ENCODE measurements at places on chromosomes 2 and 18.

DNA sequence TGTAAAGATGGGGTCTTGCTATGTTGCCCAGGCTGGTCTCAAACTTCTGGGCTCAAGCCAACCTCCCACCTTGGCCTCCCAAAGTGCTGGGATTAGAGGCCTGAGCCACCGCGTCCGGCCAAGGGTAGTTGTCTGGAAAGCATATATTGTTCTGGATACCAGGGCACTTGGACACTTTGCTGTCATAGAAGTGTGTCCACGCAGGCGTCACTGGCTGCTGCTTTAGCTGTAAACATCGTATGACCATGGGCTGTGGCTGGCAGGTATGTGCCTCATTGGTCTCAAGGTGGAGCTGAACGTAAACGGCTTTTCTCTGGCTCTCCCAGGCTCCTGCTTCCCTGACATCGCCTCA lies 3.2 kb upstream of the GPR35 start:
- no peak for DNase-seq

GRCh38 chr2:100409975-100410647 lies 7.4 kb downstream of the CHST10 start:
- no peak for DNase-seq

GRCh38 chr18:22900558-22901238 lies 32.4 kb upstream of the RBBP8 start:
- peak; percentile 79 for DNase-seq

- no peak for DNase-seq
These were observed 231.9 kb downstream of the GALR1 start for GRCh38 chr18:77481541-77481940.

- DNase-seq, result peak; percentile 34
These were observed 8.3 kb downstream of the SLC4A5 start for GRCh38 chr2:74334931-74335333.

- no peak for DNase-seq
These were observed 9.7 kb downstream of the RHBDD1 start for GRCh38 chr2:226845386-226846116.

- peak; percentile 53 for DNase-seq
These were observed 149.6 kb downstream of the IRS1 start for GRCh38 chr2:226649871-226650660.

DNA sequence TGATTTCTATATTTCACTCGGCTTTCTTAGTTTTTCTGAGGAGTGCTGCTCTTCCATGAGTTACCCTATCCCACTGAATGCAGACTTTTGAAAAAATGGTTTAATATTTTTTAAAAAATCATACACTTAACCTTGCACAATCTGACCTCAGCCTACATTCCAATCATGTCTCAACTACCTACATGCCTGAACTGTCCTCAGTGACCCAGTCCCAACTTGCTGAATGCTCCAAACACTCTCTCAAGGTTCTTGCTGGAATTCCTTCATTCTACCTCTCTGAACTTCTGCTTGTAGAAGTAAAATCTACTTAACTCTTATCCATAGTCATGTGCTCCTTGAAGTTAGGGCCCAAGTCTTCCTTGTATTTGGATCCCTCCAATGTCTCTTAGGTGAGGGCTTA lies 181.6 kb downstream of the XIRP2 start:
- no peak for DNase-seq

GRCh38 chr2:230347659-230348305 lies 20.8 kb downstream of the SP140L start:
- no peak for DNase-seq

DNA sequence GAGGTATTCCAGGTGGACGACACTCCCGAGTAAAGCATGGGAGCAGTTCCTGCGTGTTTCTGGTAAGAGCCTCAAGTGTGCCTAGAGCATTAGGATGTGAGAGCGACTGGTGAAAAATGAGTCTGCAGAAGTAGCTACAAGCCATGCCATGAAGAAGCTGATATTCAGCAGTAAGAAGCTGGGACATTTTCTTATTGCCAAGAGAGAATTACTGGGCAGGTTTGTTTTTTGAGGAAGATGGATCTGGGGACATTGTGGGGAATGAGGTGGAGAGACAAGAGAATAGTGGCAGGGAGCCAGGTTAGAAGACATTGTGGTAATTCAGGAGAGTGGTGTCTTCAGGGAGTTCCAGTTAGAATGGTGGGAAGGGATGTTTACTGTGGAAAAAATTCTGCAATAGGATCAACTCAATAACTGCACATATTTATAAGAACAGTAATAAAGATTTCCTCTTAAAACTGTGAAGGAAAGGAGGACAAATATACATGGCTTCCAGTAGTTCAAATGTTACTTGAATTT lies 38.2 kb downstream of the CRIM1 start:
- no peak for DNase-seq

DNA sequence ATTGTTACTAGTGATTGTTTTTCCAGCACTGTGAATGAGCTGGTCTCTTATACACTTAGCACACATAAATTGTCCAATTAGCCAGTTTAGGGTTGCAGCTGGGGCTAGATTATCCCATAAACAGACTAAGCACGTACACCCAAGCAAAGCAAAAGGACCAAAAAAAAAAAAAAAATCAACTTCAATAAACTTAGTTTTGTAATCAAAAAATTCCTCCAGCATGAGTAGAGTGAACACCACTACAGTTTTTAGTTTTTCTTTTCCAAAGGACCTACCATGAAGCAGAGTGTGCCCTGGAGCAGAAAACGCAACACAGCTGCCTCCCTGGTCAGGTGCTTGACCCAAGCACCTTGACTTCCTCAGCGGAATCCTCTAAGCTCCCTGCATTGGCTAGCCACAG lies 249.4 kb upstream of the SLC14A2 start:
- DNase-seq, result no peak

DNA sequence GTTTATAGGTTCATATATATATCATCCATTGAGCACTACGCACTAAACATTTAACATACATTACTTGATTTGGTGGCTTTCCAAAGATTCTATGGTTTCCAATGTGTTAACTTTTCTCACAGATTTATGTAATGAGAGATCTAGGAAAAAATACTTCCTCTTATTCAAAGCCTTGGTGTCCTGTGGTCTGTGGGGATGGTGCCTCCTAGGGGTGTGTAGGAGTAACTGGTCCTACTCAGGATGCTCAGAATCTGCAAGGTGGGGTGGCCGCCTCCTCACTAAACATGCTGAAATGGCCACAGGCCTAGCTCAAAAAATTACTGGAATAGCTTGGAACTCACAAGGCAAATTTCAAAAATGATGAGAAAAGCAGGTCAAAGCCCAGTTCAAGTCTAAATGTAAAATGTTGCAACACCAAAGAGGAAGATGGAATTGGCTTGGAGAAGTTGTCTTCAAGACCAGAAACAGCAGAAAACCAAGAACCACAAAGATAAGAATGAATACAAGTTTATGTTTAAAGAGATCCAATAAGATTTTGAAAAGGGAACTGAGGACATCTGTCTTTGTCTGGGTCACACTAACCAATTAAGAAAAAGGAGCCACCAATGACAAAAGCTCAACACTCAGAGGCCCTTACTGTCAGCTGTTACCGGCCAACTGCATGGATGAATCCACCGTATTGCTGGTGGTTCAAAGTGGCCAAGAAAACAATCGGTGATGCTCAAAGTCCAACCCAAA lies 11.5 kb downstream of the GPR55 start:
- no peak for DNase-seq

DNA sequence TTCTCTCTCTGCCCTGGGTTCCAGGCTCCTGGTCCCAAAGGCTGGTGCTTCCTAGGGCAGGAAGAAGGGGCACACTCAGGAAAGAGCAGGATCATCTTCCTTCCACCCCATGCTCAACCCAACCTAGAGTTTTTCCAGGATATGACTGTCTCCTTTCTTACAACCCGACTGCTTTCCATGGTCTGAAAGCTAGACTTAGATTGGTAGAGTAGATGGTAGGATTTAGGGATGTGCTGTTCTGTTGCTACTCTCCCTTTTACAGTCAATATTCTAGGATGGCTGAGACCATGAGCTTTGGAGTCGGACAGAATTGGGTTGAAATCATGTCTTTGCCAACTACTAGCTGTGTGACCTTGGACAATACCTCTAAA lies 45.9 kb upstream of the IGFBP5 start:
- DNase-seq, result no peak

DNA sequence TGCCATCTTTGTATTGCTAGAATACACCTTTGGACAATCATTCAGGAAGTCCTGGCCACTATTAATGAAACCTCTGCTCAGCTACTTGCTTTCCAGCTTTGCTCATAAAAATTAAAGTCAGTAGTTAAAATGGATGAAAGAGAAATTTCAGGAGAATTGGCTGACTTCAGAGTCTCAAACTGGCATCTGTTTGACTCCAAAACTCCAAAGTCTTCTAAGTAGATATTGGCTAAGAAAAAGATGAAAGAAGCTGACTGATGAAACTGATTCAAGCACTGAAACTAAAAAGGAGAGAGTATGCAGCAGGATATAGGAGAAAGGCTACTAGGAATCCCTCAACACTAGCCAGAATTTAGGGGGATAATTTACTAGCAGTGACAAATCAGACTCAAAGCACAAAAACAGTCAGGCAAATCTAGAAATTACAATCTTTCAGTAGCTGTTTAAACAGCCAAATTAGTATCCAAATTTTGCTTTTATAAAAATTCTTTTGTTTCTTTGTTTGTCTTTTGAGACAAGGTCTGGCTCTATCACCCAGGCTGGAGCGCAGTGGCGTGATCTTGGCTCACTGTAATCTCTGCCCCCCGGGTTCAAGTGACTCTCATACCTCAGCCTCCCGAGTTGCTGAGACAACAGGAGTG lies 52.1 kb upstream of the DTNA start:
- no peak for DNase-seq
